ENCODE measurements at places on chromosomes 6 and 20. TPM values are rescaled to one million over a fixed set of nuclear protein-coding genes. Genes with fewer than 3 reads are reported as not detected.

The LY6G5C gene
- total RNA-seq = 1.1 TPM

The GTSF1L gene
- total RNA-seq = not detected

The SOX18 gene
- not detected for total RNA-seq

The REM1 gene
- total RNA-seq = not detected

The CDSN gene
- not detected for total RNA-seq

Measured in fibroblast of the aortic adventitia (primary cell).